NCI-H1930 (cell line): ENCODE measurements at places on chromosomes 7 and 10.
A peak's percentile ranks its signal among the peaks of the same experiment; 100 is the strongest.

DNA sequence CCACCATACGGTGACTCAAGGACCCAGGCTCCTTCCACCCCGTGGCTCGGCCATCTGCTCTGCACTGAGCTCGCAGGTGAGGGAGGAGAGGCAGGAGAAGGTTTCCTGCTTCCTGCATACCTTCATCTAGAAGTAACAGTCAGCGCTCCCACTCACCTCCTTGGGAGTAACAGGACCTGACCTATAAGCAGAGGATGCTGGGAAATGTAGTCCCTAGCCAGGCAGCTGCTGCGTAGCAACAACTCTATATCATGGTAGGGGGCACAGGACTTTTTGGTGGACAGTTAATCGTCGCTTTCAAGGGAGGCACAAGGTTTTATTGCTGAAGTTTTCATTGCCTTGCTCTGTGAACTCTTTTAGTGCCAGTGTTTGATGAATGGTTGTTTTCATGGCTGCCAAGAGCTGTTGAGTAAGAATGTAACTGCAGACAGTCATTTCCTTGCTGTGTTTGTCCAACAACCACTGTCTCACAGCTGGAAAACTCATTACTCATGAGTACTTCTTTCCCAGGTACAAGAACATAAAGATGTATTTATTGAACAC lies 10.2 kb upstream of the ZFYVE27 start:
- DNase-seq, result no peak

DNA sequence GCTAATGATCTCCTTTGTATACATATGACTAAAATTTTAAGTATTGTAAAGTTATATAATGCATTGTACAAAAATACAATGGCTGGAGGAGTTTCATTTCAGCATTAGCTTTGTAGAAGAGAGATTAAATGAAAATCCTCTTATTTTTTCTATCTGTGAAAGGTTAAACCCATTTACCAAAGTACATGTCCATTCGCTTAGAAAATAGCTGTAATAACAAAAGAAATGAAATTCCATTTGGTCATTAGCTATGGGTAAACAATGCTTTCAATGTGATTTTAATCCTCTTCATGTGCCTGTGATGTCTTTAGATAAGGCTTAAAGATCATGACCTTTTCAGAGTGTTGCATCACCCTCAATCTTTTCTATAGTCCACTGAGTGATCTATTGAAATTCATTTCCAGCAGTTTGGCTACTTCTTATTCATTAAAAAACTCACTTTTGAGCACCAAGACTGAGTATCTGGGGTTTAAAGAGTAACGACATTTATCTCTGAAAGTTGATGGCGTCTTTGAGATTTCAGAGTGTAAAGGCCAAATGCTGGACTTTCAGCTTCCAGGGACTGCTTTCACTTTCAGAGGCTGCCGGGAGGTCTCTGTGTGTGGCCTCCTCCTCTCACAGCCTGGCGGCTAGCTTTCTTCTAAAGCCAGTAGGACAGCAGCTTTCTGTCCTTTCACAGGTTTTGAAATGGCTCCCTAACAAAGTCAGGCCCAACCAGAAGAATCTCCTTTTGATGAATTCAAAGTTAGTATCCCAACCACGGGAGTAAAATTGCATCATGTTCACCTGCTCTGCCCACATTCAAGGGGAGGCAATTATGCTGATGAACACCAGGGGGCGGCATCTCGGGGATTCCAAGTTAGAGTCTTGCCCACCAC lies 701.4 kb upstream of the COBL start:
- no peak for DNase-seq

DNA sequence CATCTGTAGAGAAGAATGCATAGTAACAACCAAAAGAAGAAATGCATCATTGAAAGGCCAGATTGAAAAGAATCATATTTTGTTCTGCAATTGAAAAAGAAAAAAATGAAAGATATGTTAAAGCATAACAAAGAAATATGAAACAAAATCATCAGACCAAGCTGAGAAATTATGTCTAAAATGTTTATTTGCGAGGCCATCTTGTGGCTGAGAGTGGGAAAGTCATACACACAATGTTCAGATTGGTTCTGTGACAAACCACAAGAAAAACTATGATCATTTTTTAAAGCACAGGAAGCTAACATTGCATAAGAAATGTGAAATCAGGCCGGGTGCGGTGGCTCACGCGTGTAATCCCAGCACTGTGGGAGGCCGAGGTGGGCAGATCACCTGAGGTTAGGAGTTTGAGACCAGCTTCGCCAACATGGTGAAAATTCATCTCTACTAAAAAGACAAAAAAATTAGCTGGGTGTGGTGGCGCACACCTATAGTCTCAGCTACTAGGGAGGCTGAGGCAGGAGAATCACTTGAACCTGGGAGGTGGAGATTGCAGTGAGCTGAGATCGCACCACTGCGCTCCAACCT lies 36.6 kb downstream of the ABCB5 start:
- no peak for DNase-seq

GRCh38 chr10:20858292-20859124 lies 38.6 kb downstream of the NEBL start:
- DNase-seq, result no peak

GRCh38 chr10:51834548-51834947 lies 135.2 kb upstream of the CSTF2T start:
- no peak for DNase-seq

DNA sequence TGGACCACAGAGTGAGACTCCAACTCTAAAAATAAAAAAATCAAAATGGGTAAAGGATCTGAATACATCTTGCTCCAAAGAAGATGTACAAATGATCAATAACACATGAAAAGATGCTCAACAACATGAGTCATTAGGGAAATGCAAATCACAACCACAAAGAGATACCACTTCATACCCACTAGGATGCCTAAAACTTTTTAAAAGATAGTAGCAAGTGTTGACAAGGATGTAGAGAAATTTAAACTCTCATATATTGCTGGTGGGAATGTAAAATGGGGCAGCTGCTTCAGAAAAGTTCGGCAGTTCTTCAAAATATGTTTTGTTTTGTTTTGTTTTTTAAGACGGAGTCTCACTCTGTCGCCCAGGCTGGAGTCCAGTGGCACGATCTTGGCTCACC lies 45.7 kb upstream of the GTF2IRD1 start:
- DNase-seq, result no peak

- no peak for DNase-seq
Measured at GRCh38 chr7:55260676-55261385, 104.3 kb upstream of the LANCL2 start.

- no peak for DNase-seq
Measured at GRCh38 chr10:26486990-26487850, 49.1 kb downstream of the APBB1IP start.

GRCh38 chr7:43766564-43766963 lies 8.1 kb downstream of the BLVRA start:
- no peak for DNase-seq

DNA sequence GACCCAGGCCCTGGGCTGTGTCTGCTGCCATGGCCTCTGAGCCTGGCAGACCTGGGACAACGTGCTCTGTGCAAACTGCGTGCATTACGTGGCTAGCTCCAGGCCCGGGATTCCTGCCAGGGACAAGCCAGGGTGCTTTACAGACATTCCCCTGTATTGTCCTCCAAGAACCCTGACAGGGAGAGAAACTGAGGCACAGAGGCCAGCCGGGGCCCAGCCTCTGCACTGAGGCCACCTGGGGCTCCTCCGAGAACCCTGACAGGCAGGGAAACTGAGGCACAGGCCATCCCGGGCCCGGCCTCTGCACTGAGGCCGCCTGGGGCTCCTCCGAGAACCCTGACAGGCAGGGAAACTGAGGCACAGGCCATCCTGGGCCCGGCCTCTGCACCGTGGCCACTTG lies 64.9 kb downstream of the CFAP46 start:
- no peak for DNase-seq

DNA sequence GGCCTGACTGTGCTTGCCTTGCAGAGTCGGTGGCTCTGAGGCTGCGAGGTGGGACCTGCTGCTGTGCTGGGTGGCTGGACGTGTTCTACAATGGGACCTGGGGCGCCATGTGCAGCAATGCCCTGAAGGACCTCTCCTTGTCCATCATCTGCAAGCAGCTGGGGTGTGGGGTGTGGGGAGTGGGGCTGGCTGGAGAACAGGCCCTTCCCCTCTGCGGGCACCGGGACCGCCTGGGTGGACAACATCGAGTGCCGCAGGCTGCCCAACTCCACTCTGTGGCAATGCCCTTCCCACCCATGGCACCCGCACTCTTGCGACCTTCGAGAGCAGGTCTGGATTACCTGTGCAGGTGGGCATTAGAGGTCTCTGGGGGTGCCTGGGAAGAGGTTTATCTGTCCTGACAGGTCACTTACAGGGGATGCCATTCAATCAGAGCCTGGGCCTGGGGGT lies 10.9 kb downstream of the SCART1 start:
- DNase-seq, result no peak

DNA sequence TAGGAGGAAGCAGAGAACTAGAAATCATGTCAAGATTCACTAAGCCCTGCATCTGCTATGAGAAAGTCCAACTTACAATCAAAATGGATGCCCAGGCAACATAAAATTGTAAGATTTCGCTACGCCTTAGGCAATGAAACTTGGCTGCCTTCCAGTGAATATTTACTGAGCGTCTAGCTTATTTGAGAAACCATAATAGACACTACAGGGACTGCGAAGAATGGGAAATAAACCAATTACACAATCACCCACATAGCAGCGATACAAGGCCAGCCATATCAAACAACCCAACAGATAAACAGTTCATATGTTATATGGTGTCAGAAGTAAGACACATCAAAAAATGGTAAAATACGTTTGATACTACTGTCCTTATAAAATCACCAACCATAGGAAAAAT lies 545.0 kb upstream of the C7orf33 start:
- peak; percentile 75 for DNase-seq

- DNase-seq, result no peak
Measured at GRCh38 chr10:101558204-101558603, 29.9 kb downstream of the POLL start.

DNA sequence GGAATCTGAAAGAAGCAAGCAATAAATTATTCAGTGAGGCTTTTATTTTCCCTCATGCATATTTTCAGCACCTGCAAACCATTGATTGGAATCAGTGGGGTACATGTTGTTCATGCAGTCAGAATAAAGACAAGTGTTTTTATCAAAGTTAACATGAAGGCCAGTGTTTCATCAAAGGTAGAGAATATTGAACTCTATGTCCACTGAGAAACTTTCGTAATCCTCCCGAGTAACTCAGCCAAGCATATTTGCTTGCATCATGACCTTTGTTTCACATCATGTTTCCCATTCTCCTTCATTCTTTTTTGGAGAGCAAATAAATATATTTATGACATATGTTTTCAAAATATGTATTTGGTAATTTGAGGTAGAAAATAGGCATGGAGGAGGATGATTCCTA lies 663.1 kb downstream of the SH2D4B start:
- no peak for DNase-seq

DNA sequence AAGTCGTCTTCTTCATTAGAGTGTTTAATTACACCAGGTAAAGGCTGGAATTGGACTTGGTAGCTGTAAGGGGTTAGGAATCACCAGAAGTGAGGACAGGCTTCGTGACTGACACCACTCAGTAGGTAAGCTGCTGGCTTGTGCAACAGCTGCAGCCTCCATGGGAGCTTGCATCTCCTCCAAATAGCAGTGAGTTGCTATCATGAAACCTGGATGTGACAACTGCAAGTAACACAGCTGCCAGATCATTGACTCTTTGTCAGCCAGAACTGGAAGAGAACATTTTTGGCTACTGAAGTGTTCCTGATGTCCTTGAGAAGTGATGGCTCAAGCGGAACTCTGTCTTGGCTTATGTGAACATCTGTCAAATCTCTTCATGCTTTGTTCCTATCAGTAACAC lies 64.1 kb upstream of the MSRB2 start:
- no peak for DNase-seq

DNA sequence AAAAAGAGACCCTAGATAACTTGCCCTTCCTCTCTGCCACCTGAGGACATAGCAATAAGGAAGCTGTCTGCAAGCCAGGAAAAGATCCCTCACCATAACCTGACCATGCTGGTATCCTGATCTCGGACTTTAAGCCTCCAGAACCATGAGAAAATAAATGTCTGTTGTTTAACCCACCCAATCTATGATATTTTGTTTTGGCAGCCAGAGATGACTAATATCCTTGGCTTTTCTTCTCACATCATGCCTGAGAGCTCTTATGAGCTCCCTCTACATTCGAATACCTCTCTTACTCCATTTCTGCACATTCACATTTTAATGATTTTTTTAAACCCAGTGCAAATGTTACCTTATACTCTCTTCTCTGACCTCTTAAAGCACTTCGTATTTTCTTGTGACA lies 214.0 kb upstream of the CHRM2 start:
- no peak for DNase-seq

- no peak for DNase-seq
Measured at GRCh38 chr7:134182078-134182477, 54.9 kb downstream of the LRGUK start.

DNA sequence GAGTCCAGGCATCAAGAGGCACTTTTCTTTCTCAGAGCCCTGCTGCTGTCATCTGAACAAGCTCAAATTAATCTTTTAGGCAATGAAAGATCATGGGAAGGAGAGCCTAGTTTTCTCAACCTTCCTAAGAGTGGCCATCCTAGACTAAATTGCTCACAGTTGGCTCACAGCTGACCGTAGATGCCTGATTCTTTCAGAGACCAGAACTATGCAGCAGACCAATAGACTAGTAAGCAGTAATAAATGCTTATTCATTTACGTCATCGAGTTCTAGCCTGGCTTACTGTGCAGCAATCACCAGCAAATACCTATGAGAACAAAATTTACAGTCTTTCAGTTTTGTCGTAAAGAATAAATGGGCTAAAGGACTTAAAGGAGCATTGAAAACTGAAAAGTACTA lies 602.9 kb upstream of the GHITM start:
- DNase-seq, result no peak

- DNase-seq, result no peak
Measured at GRCh38 chr10:129766611-129767550, 197.2 kb downstream of the EBF3 start.

- no peak for DNase-seq
Measured at GRCh38 chr10:72539137-72539536, 86.7 kb downstream of the MICU1 start.

- no peak for DNase-seq
Measured at GRCh38 chr10:70337201-70337651, 45.2 kb downstream of the LRRC20 start.

DNA sequence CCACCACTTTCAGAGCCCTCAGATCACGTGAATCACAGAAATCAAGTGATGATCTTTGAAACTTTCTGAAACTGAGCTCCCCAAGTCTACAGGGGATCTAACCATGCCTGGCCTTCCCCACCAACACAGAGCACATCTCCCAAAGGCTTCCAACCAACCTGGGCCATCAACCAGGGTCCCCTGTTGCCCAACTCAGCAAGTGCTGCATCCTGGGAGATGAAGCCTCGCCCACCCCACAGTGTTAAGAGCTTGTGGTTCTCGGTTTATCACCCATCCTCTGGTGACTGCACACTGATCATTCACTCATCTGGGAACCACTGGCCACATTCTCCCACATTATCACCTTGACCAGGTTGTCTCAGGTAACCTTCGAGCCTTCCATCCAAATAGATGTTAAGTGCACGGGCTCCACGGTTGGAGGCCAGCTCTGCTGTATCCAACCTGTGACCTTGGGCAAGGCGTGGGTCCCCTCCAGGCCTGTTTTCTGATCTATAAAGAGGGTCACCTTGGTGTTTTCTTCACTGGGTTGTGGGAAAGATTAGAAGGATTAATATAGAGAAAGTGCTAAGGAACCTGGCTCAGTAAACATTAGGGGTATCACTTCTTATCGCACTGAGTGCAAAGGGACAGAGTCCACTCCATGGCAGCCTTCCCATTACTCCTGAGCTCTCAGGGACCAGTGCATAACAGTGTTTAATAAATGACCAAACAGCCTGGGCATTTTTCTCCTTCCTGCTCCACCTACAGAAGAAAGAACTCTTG lies 3.6 kb downstream of the ZNF488 start:
- no peak for DNase-seq

GRCh38 chr7:120924837-120925236 lies 25.7 kb upstream of the ING3 start:
- DNase-seq, result no peak

- no peak for DNase-seq
Measured at GRCh38 chr7:19508124-19508523, 200.7 kb downstream of the POLR1F start.
